ENCODE measurements at places on chromosomes 4 and X.

GRCh38 chr4:69576251-69576877 lies 63.1 kb downstream of the UGT2A2 start:
- DNase-seq = no peak

DNA sequence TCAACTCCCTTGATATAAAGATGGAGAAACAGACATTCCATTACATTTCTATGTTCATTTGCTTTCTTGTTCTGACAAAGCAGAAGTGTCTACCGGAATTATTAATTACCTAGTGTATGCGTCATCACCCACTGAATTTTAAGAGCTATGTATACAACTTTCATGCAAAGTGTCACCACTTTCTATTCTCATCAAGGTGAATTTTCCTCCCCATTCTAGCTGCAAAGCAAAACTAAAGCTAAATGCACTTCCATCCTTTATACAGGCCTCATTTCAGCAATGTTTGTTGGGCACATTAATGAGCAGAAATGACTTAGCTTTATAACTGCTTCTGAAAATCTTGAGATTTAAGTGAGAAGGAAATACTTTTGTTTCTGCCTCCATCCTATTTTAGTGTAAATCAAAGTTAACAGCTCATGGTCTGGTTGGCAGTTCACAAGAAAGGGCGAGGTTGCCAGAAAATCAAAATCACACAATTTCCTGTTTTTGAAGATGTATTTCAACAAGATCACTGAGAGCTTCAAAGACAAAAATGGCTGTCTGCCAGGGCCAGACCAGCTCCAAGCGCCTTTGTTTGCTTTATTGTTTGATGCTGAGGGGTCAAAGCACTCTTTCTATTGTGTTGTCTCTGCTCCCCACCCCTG lies 7.2 kb upstream of the FAM9C start:
- DNase-seq = no peak

DNA sequence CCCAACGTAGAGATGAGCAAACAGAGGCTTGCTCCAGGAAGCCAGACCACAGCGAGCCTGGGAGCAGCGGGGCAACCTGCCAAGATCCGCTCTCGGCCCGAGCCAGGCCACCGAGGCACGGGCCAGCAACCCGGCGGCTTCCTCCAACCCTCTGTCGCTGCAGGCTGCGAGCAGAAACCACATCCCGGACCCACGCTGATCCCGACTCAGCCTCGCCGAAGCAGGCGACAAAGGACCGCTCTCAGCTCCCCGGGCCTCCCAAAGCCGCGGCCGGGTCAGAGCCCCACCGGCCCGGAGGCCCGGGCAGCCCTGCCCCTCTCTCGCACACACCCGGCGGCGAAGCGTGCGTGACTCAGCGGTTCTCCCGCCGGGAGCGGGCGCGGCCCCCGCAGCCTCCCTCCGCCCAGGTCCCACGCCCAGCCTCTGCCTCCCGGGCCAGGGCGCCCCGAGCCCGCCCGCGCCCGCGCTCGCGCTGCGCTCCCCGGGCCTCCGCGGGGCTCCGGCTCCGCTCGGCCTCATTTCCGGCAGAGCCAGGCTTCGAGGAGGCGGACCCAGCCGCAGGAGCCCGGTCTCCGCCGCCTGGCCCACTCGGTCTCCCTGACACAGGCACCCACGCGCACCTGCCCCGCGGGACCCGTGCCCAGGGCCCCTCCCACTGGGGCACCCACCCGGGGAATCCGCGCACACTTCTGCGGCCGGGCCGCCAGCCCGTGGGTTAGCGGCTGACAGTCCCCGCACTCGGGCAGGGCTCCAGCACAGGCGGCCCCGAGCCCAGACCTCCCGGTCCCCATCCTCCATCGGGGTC lies 1.7 kb downstream of the PPP2R2C start:
- no peak for DNase-seq

GRCh38 chr4:173230062-173230461 lies 61.5 kb downstream of the GALNT7 start:
- DNase-seq = no peak

DNA sequence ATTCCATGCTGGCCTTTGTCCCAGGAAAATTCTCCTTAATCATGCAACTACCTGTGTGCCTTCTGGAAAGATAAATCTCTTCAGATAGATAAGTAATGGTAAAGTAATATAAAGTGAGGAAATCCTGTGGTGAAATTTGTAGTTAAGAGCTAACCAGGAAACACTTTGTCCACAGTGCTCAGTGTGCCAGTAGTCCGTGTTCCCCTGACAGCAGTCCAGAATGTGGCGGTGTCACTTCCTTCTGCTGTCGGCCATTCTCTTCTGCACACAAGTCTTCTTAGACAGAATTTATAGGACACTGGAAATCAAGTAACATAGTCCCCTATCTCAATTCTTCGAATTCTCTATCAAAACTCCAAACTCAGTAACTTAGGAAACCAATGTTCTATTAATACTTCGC lies 5.7 kb upstream of the CXXC4 start:
- DNase-seq = no peak

DNA sequence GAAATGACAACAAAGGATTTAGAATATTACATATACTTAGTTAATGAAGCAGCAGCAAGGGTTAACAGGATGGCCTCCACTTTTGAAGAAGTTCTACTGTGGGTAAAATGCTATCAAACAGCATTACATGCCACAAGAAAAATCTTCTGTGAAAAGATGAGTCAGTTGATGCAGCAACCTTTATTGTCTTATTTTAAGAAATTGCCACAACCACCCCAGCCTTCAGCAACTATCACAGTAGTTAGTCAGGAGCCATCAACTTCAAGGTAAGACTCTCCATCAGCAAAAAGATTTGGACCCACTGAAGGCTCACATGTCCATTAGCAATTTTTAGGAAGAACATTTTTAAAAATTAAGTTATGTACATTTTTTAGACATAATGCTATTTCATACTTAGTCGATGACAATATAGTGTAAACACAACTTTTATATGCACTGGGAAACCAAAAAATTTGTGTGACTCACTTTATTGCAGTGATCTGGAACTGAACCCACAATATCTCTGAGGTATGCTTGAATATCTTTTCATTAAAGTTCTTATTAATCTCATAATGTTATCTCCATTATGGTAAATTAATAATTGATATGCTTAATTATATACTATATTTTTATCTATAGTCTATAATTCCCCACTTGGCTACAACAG lies 81.2 kb downstream of the SPCS3 start:
- no peak for DNase-seq

- DNase-seq = no peak
Observed at GRCh38 chrX:44223150-44223549, 120.3 kb downstream of the EFHC2 start.

GRCh38 chr4:136803433-136803832 lies 728.9 kb downstream of the PCDH18 start:
- no peak for DNase-seq

DNA sequence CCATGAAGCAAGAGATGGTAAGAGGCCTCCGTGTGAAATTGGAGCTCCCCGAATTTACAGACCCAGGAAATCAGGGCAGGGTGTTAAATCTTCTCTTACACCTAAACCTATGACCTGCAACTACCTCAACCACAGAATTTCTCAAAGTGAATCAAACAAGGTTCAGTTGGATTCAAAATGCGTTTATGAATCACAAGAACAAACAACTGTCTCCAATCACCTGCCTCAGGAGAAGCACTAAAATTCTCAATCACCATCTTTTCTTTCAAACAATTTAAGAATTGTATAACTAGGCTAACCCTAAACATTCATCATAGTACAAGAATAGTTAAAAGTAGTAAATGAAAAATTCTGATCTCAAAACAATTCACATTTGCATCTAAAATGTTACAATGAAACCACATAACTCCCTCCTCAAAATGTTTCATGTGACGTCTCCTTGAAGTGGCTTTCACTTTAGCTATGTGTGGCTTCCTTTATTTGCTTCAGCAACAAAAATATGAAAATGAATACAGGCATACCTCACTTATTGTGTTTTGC lies 19.2 kb downstream of the PPP3CA start:
- no peak for DNase-seq

DNA sequence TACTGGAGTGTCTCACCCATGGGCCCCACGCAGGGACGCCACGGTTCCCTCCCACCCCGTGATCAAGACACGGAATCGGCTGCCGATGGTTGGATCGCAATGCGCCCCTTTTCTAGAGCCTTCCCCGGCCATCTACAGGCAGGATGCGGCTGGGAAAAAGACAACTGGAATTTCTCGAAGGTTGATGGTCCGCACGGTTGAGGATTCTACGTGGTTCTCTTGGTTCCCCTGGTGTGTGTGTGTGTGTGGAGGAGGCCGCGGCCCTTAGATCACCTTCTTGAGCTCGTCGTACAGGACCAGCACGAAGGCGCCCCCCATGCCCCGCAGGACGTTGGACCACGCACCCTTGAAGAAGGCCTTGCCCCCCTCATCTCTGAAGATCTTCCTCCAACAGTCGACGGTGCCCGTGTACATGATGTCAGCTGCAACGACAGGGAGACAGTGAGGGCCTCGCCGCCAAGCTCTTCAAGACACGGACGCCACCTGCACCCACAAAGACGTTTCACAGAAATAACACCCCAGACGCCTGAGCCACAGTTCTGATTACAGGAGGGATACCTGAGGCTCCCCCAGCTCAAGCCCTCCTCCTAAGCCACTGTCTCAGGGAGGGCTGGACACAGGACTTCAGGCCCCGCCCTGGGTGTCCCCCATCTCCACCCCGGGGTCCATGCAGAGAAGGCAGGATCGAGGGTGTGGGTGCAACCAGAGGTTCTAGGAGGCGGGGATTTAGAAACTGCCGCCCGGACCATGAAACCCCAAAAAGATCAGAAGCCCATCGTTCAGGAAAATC lies 5.4 kb downstream of the SLC25A6 start:
- DNase-seq = no peak

DNA sequence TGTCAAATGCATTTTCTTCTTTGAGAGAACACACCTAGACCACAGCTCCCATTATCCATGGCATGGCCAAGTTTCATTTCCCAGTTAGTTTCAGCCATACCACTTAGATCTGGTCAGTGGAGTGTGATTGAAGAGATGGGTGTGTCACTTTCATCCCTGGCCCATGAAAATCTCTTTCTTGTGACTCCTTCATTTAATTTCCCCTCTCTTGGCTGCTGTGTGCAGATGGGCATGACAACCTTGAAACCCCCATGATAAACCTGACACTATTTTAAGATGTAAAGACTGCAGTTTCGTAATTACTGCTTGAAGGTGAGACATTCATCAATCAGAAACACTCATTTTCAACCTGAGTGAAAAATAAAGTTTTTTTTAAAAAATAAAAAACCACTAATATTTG lies 284.9 kb downstream of the IL15 start:
- no peak for DNase-seq

GRCh38 chrX:47936224-47936939 lies 67.4 kb downstream of the ZNF182 start:
- no peak for DNase-seq

DNA sequence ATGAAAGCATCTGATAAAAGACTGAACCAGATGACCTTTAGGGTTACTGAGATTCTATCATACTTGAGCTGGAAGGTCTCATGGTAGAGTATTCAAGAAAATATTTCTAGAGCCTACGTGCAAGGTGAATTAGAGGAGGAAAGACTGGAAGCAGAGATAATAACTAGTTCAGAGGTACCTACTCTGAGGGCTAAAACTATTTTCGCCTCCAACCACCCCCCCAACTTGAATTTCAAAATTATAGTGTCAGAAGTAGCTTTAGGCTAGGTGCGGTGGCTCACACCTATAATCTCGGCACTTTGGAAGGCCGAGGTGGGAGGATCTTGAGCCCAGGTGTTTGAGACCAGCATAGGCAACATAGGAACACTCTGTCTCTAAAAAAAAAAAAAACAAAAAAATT lies 30.9 kb downstream of the NLGN3 start:
- no peak for DNase-seq

GRCh38 chr4:137640156-137640837 lies 108.0 kb upstream of the PCDH18 start:
- no peak for DNase-seq

DNA sequence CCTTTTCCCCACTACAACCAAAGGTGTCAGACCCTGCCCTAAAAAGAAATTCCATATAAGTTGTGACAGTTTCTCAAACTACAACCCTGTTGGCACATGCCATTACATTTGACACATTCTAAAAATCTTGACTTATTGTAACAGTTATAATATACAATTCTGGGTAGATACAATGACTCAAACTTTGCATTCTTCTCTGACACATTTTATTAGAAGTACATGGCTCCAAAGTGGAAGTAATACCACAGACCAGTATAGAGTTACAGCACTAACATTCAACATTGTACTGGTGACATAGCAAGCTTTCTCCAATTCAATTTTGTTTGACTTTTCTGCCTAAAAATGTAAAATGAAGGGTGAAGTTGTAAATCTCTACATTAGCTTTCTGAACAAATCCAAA lies 196.6 kb upstream of the ETNPPL start:
- no peak for DNase-seq

GRCh38 chr4:86791126-86791525 lies 58.1 kb downstream of the SLC10A6 start:
- no peak for DNase-seq

- DNase-seq = no peak
Observed at GRCh38 chr4:99099311-99099710, 10.7 kb upstream of the ADH5 start.

DNA sequence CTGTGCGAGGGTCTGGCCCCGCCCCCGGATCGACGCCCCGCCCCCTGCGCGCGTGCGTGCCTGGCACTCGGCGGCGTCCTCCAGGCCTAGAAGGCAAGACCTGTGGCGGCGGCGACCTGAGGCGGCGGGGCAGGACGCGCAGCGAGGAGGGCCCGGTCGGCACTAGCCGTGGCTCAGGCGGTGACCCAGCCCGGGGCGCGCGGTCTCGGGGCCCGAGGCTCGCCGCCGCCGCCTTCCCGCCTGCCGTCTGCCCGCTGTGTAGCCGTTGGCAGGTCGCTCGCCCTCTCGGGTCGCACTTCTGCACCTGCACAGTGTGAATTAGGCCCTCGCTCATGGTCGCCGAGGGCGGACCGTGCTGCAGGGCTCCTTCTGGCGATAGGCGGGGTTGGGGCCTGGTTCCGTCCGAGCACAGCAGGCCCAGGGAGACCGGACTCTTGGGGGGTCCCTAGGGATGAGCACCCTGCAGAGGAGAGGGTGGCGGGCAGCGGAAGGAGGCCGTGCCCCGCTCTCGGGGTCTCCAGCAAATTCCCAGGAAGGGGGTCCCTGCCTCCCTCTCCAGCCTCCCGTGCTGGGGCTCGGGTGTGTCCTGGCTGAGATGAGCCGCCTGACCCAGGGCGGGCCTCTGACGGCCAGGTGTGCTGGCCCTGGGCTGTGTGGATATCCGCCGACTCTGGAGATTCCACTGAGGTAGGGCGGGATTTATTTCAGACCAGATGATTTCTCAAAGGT lies 557 bp upstream of the FAM53A start:
- DNase-seq = no peak

- DNase-seq = no peak
Observed at GRCh38 chrX:46758163-46758955, 559 bp downstream of the SLC9A7 start.

DNA sequence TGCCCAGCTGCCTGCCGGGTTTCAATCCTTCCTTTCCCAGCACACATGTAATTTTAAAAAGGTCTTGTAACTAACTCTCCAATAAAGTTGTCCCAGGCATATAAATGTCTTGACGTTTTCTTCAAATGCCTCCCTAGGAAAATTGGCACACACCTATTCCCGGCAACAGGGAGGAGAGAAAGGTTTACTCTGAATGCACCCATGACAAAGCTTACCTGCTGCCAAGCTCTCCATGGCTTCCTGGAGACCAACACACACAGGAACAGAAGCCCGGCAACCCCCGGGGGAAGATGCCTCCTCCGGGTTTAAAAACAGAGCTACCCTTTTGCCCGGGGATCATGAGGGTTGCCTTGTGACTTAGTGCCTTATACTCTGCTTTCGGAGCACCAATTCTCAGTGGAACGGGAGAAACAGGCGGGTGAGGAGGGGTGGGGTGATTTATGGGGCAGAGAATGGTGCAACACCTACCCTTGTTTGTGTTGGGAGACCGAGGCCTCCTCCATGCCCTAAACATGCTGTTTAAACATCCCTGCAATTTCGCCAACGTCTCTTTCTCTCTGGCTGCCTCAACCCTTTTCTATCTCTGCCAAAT lies 4.8 kb upstream of the GYG2 start:
- no peak for DNase-seq

Measured in GM12891 (cell line).